CD14-positive monocyte (primary cell): ENCODE measurements at places on chromosomes 2 and 18.
A peak's percentile ranks its signal among the peaks of the same experiment; 100 is the strongest.

GRCh38 chr18:80241919-80242777 lies 5.2 kb downstream of the PARD6G start:
- no peak for DNase-seq
- peaks cover 34% of the 10 kb centered on the region for H3K27me3 ChIP-seq
- no peak overlapping the region for H3K4me3 ChIP-seq
- H3K36me3 ChIP-seq: no peaks in the 10 kb centered on the region
- peaks cover 7% of the 10 kb centered on the region for H3K4me1 ChIP-seq

DNA sequence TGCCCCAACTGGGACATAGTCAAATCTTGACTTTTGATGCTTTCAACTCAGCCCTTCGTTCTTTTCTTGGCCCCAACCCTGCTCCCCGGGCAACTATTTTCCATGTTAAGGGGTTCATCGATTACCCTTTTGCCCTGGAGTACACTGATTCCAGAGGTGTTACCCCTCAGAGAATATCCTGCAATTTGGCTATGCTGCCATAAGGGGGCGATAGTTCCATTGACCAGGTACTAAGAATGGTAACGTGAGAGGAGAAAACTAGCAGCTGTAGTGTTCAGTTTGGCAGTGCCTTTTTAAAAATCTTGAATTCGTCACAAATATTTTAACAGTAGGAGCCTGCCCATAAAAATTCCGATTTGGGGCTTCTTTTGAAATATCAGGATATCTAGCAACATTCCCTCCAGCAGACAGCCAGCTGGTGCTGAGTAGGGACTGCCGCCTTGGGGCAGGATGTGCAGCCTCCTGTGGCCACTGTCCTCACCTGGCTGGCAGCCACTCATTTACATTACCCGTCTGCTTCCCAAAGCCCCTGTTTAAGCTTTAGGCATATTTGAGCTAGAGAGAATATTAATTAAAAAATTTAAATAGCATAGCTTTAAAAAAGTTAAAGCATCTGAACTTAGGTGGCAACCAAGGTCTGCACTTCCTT lies 146.3 kb upstream of the SKOR2 start:
- no peaks in the 10 kb centered on the region for H3K27me3 ChIP-seq
- no peak overlapping the region for H3K4me3 ChIP-seq
- no peak overlapping the region for H3K27ac ChIP-seq
- no peaks in the 10 kb centered on the region for H3K36me3 ChIP-seq

- H3K27me3 ChIP-seq: no peaks in the 10 kb centered on the region
- H3K4me3 ChIP-seq: no peak overlapping the region
- H3K36me3 ChIP-seq: no peaks in the 10 kb centered on the region
- H3K4me1 ChIP-seq: peaks cover 6% of the 10 kb centered on the region
Measured at GRCh38 chr2:68121873-68122679, 35.6 kb upstream of the PNO1 start.

DNA sequence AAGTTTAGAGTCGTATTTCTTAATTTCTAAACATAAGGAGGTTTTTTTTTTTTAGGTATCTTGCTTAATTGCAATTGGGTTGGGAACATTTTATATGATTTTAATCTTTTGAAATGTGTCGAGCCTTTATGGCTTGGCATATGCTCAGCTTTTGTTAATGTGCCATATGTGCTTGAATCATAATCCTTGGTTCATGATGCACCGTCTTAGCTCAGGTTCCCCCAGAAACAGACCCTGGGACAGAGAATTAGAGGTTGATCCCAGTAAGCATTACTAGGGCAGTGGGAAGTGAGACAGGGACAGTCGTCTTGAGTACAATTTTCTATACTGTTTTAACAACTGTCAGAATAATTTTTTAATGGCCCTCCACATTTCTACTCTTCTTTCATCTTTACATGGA lies 9.3 kb downstream of the CHCHD5 start:
- DNase-seq: no peak
- no peaks in the 10 kb centered on the region for H3K4me1 ChIP-seq
- H3K27ac ChIP-seq: no peak overlapping the region
- H3K36me3 ChIP-seq: peaks cover 17% of the 10 kb centered on the region
- no peaks in the 10 kb centered on the region for H3K27me3 ChIP-seq

- no peak overlapping the region for H3K4me3 ChIP-seq
- H3K27ac ChIP-seq: no peak overlapping the region
- H3K4me1 ChIP-seq: no peaks in the 10 kb centered on the region
Measured at GRCh38 chr2:228039752-228040534, 141.5 kb downstream of the SPHKAP start.

DNA sequence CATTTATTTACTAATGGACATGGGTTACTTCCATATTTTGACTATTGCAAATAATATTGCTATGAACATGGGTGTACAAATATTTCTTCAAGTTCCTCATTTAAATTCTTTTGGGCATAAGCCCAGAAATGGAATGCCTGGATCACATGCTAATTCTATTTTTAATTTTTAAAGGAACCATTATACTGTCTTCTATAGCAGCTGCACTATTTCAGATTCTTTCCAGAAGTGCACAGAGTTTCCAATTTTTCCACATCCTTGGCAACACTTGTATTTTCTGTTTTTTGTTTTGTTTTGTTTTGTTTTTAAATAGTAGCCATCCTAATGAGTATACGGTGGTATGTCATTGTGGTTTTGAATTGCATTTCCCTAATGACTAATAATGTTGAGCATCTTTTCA lies 8.5 kb upstream of the RALBP1 start:
- no peaks in the 10 kb centered on the region for H3K36me3 ChIP-seq
- DNase-seq: peak; percentile 21
- H3K4me3 ChIP-seq: no peak overlapping the region
- H3K27ac ChIP-seq: no peak overlapping the region
- no peaks in the 10 kb centered on the region for H3K27me3 ChIP-seq
- H3K4me1 ChIP-seq: no peaks in the 10 kb centered on the region

DNA sequence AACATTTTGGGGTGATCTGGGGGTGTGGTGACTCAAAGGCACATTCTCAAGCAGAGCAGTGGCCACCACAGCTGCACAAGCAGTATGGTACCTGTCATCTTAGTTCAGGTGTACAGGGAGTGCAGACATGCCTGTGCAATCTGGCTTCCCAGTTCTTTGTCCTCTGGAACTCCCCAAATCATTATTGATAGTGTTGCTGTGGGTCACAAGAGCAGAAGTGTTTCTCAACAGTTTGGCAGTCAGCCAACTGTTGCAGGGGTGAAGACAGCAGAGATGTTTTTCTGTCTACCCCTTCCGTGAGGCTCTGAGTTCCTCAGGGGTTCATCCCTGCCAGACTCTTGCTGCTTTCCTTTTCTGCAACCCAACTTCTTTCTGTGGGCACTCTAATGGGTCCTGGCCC lies 206.5 kb upstream of the ZSWIM2 start:
- no peak overlapping the region for H3K27ac ChIP-seq
- DNase-seq: peak; percentile 6
- no peak overlapping the region for H3K4me3 ChIP-seq

- no peaks in the 10 kb centered on the region for H3K36me3 ChIP-seq
- no peak for DNase-seq
- H3K4me1 ChIP-seq: peaks cover 15% of the 10 kb centered on the region
- no peak overlapping the region for H3K4me3 ChIP-seq
Measured at GRCh38 chr2:157501026-157501425, 57.1 kb upstream of the CYTIP start.

- no peaks in the 10 kb centered on the region for H3K36me3 ChIP-seq
- peaks cover 37% of the 10 kb centered on the region for H3K4me1 ChIP-seq
- no peak overlapping the region for H3K4me3 ChIP-seq
- H3K27me3 ChIP-seq: no peaks in the 10 kb centered on the region
- DNase-seq: no peak
Measured at GRCh38 chr2:39434233-39434897, 2.7 kb downstream of the MAP4K3 start.

GRCh38 chr18:46070232-46070631 lies 1.8 kb downstream of the PSTPIP2 start:
- H3K27ac ChIP-seq: peak overlapping the region; percentile 75
- no peak for DNase-seq
- no peaks in the 10 kb centered on the region for H3K27me3 ChIP-seq
- peak overlapping the region; percentile 95 for H3K4me3 ChIP-seq
- H3K4me1 ChIP-seq: peaks cover 48% of the 10 kb centered on the region

DNA sequence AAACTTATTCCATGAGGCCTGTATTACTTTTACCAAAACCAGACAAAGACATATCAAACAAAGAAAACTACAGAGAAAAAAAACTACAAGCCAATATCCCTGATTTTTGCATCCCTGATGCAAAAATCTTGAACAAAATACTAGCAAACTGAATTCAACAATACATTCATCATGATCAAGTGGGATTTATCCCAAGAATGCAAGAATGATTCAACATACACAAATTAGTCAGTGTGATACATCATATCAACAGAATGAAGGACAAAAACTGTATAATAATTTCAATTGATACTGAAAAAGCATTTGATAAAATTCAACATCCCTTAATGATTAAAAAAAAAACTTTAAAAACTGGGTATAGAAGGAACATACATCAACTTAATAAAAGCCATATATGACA lies 106.8 kb downstream of the SLC39A10 start:
- H3K4me3 ChIP-seq: no peak overlapping the region
- no peaks in the 10 kb centered on the region for H3K4me1 ChIP-seq
- H3K27ac ChIP-seq: no peak overlapping the region
- H3K27me3 ChIP-seq: no peaks in the 10 kb centered on the region

- DNase-seq: no peak
- no peaks in the 10 kb centered on the region for H3K27me3 ChIP-seq
- H3K4me3 ChIP-seq: no peak overlapping the region
- no peak overlapping the region for H3K27ac ChIP-seq
Measured at GRCh38 chr2:111227716-111228141, 107.0 kb downstream of the BCL2L11 start.

DNA sequence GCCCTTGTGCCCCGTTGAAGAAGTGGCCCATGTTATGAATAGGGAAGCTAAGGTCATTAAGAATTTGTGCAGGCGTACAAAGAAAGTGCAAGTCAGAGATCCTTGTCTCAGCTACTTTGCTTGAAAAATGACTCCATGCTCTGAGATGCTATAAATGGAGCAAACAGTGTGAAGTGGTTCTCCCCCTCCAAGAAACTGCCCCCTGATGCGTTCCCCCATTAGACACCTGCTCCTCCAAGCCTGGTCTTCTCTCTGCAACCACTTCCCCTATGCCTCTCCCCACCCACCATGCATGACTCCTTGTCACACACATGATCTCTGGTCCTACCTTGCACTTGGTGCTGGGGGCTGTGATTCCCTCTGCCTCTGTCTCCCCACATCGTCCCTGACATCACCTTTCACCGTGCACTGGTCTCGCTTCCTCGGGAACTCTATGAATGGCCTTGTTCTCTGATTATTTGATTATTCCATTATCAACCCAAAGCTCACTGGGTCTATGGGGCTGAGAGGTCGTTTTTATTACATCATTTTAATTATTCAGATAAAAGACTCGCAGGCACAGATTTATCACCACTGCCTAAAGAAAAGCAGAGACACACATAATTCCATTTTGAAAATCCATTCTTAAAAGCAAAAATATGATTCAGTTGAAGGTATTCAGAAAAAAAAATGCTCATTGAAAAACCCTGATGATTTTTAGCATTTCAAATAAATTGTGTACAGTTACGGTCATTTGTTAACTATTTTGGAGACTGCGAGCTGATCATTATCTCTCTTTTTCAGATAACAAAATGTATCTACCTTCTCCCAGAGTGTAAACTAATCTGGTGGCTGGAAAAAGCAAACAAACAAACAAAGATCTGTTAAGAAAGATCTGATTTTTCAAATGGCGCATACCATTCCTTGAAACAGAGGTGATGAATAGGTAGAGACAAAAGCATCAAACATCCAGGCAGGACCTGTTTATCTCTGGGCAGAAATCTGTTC lies 294.9 kb downstream of the SOX11 start:
- no peak for DNase-seq
- no peaks in the 10 kb centered on the region for H3K4me1 ChIP-seq
- no peak overlapping the region for H3K27ac ChIP-seq
- no peaks in the 10 kb centered on the region for H3K27me3 ChIP-seq

- H3K4me1 ChIP-seq: no peaks in the 10 kb centered on the region
- no peak overlapping the region for H3K4me3 ChIP-seq
Measured at GRCh38 chr18:7890075-7890474, 323.0 kb downstream of the PTPRM start.

DNA sequence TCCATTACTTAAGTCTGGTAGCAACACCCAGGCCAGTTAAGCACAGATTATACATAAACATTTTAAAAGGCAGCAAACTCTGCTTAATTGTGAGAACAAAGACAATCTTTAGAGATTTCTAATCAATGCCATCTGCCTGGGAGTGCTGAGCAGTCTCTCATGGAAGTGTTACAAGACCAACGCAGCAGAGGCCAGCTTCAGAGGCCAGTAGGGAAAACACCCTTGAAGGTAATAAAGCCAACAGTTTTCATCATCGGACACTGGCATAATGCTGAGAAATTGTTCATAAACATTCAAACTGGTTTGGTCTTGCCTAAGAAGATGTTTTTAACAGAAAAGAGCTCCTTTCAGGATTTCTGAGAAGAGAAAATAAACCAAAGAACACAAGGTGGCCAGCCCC lies 35.0 kb downstream of the EPB41L3 start:
- no peak overlapping the region for H3K4me3 ChIP-seq
- no peaks in the 10 kb centered on the region for H3K36me3 ChIP-seq
- H3K4me1 ChIP-seq: peaks cover 29% of the 10 kb centered on the region
- no peak for DNase-seq
- H3K27me3 ChIP-seq: no peaks in the 10 kb centered on the region
- H3K27ac ChIP-seq: no peak overlapping the region

GRCh38 chr2:55302241-55302640 lies 33.2 kb upstream of the MTIF2 start:
- no peak overlapping the region for H3K4me3 ChIP-seq
- H3K4me1 ChIP-seq: no peaks in the 10 kb centered on the region
- no peak for DNase-seq
- no peaks in the 10 kb centered on the region for H3K27me3 ChIP-seq
- H3K27ac ChIP-seq: no peak overlapping the region
- H3K36me3 ChIP-seq: peaks cover 97% of the 10 kb centered on the region

DNA sequence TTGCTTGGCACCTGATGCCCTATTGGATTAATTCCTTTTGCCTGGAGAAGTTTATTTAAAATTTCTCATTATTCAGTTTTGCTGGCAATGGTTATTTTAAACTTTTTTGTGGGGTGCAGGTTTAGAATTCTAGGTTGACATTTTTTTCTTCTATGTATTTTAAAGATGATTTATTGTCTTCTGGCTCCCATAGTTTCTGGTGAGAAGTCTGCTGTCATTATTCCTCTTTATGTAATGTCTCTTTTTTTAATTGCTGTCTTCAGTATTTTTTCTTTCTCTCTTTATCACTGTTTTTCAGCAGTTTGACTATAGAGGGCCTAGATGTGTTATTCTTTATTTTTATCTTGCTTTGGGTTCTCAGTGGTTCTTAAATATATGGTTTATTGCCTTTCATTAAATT lies 182.2 kb upstream of the STON1 start:
- no peak overlapping the region for H3K27ac ChIP-seq
- peaks cover 45% of the 10 kb centered on the region for H3K36me3 ChIP-seq
- H3K4me1 ChIP-seq: peaks cover 39% of the 10 kb centered on the region
- no peak for DNase-seq

GRCh38 chr2:191713837-191714236 lies 35.9 kb downstream of the NABP1 start:
- no peak overlapping the region for H3K4me3 ChIP-seq
- H3K27me3 ChIP-seq: no peaks in the 10 kb centered on the region
- H3K27ac ChIP-seq: no peak overlapping the region
- H3K36me3 ChIP-seq: no peaks in the 10 kb centered on the region
- DNase-seq: no peak
- no peaks in the 10 kb centered on the region for H3K4me1 ChIP-seq
